Activated T-cell treated with anti-CD3 and anti-CD28 coated beads, Interleukin-2, amount 50 U/mL, for 4 hours (primary cell): ENCODE measurements at places on chromosomes 4 and X. TPM values are rescaled to one million over a fixed set of nuclear protein-coding genes. Genes with fewer than 3 reads are reported as not detected.

DNA sequence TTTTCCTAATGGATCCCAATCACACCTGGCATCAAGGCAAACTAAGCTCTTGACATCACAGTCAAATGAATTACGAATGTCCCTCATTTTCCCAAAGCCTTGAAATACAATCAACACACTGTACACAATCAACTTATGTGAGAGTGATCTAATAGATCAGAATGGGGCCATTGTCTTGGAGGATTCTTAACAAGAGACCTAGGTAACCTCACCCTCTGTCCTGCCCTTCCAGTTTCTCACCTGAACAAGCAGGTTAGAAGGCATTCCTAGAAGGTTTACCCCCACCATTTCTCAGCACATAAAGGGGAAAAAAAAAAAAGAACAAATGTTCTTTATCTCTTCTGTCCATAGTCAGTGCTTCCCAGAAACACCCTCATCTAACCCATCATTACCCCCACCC is 6.3 kb downstream of the SLC39A8 start:
- DNase-seq = no peak

The STOX2 gene
- not detected for total RNA-seq

DNA sequence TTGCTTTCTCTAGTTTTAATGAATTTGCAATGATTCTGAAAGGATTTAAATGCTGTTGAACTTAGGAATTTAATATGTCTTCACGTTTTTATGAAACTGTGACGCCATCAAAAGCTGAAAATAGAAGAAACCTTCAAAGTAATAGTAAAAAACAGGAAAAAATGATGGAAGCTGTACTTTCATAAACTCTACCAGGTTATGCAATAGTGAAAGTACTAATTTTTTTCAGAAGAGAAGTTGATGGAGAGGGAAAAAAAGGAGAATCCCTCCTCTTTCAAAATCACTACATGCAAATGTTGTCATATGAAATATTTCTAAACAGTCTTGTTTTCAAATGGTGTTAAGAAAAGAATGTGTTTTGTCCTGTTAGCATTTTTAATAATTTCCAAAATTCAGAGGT is 73.6 kb downstream of the ZNF330 start:
- no peak for DNase-seq

GRCh38 chr4:35802644-35803043 is 441.7 kb downstream of the ARAP2 start:
- DNase-seq = no peak

The SULT1B1 gene
- not detected for total RNA-seq

DNA sequence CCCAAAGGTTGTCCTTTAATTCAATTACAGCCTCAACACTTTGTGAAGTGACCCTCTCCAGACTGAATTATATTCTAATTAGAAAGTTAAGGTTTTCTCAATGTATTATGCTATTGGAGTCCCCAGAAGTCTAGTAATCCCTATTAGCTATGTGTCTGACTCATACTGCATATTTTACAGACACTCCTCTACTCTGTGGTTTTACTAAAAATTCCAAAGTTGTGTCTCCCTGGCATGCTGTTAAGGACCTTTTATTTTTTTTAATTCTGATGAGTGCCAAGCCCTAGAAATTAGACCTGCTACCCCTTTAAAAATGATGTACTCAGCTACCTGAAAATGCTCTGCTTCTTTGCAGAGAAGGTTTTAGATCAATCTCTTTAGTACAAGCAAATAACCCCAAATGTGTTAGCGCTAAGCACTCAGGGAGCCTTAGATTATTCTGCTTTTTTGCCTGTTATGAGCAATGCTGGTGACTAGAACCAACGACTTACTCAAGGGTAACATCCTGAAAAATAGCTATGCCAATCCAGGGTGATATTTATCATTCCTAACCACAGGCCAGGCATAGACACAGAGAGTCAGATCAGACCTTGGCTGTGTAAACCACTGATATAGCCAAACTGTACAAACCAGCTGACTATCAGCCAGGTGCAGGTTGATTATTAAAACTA is 26.1 kb upstream of the CXCL13 start:
- no peak for DNase-seq

- no peak for DNase-seq
Measured at GRCh38 chr4:15778289-15779241, at the start of gene CD38. TSS of gene CD38 (plus strand) at chr4:15778328. CDS start at chr4:15778415, 87 bp downstream.

- no peak for DNase-seq
Measured at GRCh38 chr4:74370912-74371311, 6.0 kb downstream of the EREG start.

- DNase-seq = no peak
Measured at GRCh38 chr4:99408346-99408745, 26.8 kb downstream of the ADH7 start.

DNA sequence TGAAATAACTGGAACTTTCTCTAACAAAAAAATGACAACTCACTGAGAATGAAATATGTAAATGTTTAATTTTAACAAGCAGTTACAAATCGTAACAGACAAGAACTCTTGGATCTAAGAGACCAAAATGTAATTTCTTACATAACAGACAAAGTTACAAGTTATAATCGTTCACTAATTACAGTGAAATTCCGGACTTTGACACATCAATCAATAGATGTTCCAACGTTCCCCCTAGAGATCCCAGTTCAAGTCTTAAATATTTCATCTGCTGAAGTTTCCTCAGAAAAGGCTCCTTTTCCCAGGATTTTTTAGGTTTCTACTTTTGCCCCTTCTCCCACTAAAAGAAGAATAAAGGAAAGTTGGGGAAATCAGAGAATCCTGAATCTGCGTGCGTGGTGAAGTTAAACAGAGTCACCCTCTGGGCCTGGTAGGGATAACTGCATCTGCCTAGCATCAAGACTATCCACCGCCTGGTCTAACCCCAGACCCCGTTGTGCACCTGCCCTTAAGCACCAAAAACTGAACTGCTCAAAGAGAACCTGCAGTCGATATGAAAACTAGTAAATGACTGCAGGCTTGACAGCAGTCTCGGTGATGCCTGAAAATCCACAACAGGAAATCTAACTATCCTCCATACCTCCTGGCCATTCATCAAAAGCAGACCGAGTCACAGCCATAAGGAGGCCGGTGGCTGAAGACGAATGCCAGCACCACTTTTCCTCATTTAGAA is 2.3 kb downstream of the IRF2 start:
- no peak for DNase-seq

The GIMD1 gene
- total RNA-seq = not detected

DNA sequence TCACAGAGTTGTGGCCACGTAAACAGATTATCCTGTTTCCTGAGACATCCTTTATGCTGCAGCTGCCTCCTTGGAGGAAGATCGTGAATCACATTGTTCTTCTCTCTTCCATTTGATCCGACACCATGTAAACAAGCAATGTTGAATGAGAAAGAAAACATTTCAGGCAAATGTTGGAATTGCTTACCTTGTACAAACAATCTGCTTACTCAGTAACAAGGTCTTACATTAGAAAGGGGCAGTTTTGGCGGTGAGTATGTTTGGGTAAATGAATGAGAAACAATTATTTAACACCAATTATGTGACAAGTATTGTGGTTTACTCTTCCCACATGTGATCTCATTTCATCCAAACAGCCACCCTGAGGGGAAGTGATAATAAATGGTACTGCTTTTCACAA is 637.8 kb downstream of the RAB28 start:
- DNase-seq = no peak

- DNase-seq = no peak
Measured at GRCh38 chrX:129553619-129554288, 13.7 kb downstream of the OCRL start.

GRCh38 chr4:74904509-74905065 is 28.3 kb upstream of the PARM1 start:
- DNase-seq = no peak

The PAGE4 gene
- total RNA-seq = not detected

The CSTF2 gene
- 79.5 TPM for total RNA-seq

DNA sequence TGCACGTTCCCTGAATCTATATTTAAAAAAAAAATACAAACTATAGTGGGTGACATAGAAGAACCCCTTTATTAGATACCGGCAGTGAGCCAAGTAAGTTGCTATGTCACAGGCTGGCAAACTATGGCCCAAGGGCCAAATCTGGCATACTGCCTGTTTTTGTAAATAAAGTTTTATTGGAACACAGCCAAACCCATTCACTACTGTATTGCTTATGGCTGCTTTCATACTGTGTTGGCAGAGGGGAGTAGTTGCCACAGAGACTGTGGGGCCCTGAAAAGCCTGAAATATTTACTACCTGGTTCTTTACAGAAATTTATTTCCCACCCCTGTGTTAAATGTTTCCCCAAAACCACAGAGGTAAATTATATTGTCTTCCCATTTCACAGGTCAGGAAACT is 71.2 kb upstream of the EGFL6 start:
- no peak for DNase-seq

The CXXC4 gene
- not detected for total RNA-seq

- DNase-seq = no peak
Measured at GRCh38 chrX:13401724-13402123, 81.9 kb upstream of the ATXN3L start.

The SMIM31 gene
- not detected for total RNA-seq
